Hematopoietic multipotent progenitor cell treated with erythropoietin and hydrocortisone succinate and interleukin-3 and kit ligand, for 8 days (in vitro differentiated cells): ENCODE measurements at places on chromosomes 13 and 19.

GRCh38 chr19:7899751-7900378, 3.8 kb upstream of the MAP2K7 start:
- DNase-seq, result no peak

GRCh38 chr19:29988351-29988750, 46.3 kb downstream of the URI1 start:
- peak; percentile 57 for DNase-seq

- no peak for DNase-seq
Observed at GRCh38 chr13:65036999-65037398, 2193.1 kb downstream of the PCDH9 start.

- peak; percentile 64 for DNase-seq
Observed at GRCh38 chr19:52237771-52238400, 31.5 kb upstream of the ZNF766 start.

DNA sequence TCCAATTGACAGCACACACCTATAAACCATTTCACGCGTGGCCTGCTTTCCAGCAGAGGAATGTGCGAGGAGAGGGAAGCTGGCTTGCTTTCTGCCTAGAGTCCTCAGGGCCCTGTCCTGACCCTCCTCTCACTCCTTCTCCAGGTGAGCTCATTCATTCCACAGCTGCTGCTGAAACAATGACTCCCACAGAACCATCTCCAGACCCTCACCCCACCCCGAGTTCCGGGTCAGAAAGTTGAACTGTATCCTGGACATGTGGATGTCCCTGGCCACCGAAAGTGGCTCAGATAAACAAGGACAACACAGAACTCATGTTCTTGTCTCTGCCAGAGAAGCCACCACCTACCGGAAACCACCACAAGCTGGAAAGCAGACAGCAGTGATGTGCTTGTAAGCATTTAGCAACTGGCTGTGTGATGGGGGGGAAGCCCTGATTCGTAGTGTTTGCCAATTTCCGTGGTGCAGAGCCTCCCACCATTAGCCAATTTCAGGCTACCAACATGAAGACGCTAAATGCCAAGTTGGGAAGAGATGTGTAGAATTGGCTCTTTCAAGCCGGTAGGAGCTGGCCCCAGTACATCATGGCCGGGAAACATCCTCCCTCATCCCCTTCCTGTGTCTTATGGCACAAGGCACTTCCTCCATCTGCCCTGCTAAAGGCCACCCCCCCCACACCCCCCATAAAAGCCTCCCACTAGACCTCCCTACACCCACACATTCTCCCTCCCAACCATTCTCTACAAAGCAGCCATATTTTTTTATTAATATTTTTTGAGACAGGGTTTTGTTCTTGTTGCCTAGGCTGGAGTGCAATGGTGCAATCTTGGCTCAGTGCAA, 5.0 kb downstream of the SYCE2 start:
- peak; percentile 73 for DNase-seq

GRCh38 chr13:23020246-23020843, 160.4 kb upstream of the SGCG start:
- peak; percentile 69 for DNase-seq

GRCh38 chr19:43605875-43606568, 5.9 kb upstream of the SRRM5 start:
- DNase-seq, result peak; percentile 24

- no peak for DNase-seq
Observed at GRCh38 chr13:44927968-44928367, 61.3 kb downstream of the NUFIP1 start.

DNA sequence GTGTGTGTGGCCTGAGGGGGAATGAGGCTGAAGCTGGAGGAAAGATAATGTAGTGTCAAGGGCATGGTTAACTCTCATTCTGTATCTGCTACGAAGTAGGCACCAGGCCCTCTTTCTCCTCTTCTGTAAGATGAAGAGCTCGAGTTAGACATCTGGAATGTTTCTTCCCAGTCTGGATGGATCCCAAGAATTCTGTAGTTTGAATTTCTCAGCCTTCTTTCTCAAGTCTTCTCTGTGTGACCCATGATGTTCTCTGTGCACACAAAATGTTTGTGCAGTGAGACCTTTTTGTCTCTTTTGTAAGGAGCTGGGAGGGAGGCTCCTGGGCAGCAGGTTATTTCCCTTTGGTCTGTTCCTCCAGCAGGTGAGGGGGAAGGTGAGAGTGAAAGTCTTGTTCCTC, 13.7 kb downstream of the FGF9 start:
- no peak for DNase-seq

DNA sequence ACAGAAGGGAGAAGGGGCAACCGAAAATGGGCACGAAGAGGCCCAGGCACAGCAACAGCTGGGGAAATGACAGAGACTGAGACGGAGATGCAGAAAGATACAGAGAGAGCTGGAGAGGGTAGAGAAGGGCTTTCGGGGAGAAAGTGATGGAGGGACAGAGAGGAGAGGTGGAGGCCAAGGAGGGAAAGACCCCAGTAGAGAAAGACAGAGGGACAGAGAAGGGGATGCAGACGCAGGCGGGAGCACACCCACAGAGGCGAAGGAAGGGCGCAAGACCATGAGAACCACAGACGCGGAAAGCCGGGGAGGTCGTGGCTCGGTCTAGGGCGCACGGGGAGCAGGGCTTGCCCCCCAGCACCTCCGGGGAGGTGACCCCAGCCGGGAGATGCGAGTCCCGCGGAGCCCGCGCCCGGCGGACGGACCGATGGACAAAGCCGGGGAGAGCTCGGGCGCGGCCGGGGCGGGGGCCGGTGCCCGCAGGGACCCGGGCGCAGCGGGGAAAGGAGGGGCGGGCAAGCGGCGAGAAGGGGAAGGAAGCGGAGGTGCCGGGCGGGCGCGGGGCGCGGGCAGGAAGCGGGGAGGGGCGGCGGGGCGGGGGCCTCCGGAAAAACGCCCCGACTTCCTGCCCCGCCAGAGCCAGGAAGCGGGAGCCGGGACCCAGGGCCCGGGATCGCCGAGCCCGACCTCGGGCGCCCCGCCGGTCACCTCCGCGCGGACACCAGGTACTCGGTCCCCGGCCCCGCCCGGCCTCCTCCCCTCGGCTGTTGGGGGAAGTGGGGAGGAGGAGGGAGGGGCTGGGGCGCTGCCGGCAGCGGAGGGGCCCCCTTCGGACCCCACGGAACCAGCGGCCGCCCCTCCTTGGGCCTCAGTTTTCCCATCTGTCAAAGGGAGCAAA, at the start of gene ARHGEF1:
TSS of gene ARHGEF1 (plus strand) at position 617 of the 895 bp plus-strand sequence. CDS start 4,899 bp downstream, outside the sequence.
- DNase-seq, result no peak

DNA sequence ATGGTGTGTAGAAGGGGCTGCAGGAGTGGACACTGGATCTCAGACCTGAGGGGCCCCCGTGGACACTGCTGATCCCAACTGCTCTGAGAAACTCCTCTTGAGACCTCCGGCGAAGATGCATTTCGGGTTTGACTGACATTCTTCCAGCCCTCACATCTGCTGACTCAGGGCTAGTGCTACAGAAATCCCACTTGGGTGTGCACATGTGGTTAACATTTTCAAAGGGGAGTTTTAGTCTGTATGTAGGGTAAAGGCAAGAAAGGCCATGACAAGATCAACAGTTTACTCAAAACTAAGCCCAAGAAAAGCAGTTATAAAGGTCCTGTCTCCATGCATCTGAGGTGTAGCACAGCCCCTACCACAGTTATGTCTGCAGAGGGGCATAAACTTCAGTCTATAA, 31.2 kb downstream of the DLEU7 start:
- DNase-seq, result no peak

- no peak for DNase-seq
Observed at GRCh38 chr13:65353951-65354350, 1876.2 kb downstream of the PCDH9 start.

GRCh38 chr13:28299916-28300315, 161.6 kb downstream of the PAN3 start:
- DNase-seq, result no peak
